T-helper 1 cell (primary cell): ENCODE measurements at places on chromosomes 1 and 21.

GRCh38 chr1:78536427-78536826 is 45.7 kb downstream of the PTGFR start:
- no peak for DNase-seq

GRCh38 chr21:38170704-38171682 is 85.8 kb upstream of the KCNJ15 start:
- no peak for DNase-seq

- no peak for DNase-seq
Observed at GRCh38 chr1:223775054-223775453, 62.7 kb downstream of the CAPN2 start.

DNA sequence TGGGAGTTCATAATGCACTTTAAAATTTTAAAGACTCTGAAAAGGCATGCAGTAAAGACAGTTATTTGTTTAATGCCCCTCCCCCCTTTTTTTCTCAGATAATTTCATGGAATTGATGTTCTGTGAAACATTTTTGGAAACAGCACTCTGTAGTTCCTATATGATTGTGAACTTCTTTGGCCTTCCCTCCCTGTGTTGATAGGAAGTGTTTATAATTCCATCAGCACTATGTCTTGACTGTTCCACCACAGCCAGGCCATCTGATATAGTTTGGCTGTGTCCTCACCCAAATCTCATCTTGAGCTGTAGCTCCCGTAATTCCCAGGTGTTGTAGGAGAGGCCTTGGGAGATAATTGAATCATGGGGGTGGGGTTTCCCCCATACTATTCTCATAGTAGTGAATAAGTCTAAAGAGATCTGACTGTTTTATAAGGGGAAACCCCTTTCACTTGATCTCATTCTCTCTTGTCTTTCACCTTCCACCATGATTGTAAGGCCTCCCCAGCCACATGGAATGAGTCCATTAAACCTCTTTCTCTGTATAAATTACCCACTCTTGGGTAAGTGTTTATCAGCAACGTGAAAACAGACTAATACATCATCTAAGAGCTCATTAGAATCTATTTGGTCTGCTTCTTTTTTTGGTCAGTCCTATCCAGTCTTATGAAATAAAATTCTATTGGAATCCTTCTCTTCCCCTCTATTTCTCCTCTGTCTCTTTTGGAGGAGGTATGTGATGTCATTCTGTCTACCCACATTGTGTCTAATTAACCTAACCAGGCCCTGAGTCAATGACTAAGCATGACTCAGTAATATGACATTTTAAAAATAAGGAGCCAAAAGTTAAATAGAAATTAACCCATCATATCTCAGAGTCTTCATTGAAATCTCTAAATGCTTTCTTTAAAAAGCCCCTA is 8.9 kb downstream of the CCDC185 start:
- DNase-seq = no peak

- DNase-seq = no peak
Observed at GRCh38 chr1:197632005-197632404, 143.3 kb downstream of the DENND1B start.

- no peak for DNase-seq
Observed at GRCh38 chr1:51316846-51317120, 13.6 kb downstream of the TTC39A start.

DNA sequence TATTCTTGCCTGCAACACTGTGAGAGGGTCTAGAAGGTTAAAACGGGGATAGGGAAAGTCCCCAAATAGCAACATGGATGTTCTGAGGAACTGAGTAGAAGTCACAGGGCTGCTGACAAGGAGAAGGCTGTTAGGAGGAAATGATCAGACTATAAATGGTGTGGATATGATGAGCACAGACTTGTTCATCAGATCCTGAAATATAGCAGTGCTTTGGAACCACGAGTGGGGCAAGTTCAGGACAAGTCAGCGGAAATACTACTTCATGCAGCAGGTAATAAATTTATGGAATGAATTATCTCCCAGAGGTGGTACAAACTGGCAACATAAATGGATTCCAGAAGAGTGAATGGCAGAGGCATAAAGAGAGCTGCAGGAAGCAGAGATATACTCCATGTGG is 3.2 kb upstream of the KIAA0040 start:
- DNase-seq = no peak

GRCh38 chr1:218703836-218704235 is 358.7 kb downstream of the TGFB2 start:
- DNase-seq = no peak

GRCh38 chr1:154628121-154628405 is 20.1 kb upstream of the ADAR start:
- no peak for DNase-seq

- no peak for DNase-seq
Observed at GRCh38 chr1:235782601-235783000, 84.1 kb downstream of the LYST start.
